HFFc6 (cell line): ENCODE measurements at places on chromosomes 6 and 20. TPM values are rescaled to one million over a fixed set of nuclear protein-coding genes. Genes with fewer than 3 reads are reported as not detected.

- DNase-seq: no peak
These were observed 33.2 kb downstream of the PANK2 start for GRCh38 chr20:3922223-3922982.

- DNase-seq: no peak
These were observed 14.7 kb upstream of the SSTR4 start for GRCh38 chr20:23020230-23021018.

DNA sequence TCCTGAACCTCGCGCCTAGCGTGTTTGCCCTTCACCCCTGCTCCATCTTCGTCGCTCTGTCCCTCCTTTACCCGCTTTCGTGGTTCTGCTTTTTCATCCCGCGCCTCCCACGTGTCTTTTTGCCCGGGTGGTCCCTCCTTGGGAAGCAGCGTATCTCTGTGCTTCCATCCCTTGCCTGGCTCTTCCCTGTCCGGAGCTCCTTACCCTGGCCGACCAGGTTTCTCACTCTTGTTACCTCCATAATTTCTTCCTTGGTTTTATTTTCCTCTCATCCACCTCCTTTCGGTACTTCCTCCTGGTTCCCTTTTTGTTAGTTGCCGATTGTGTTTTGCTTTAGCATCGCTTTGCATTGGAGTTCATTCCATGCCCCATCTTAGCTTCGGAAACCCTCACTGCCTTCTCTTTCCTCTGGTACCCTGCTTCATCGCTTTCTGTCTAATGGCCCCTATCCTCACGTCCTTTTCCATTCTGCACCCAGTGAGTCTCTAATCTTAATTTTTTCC lies 735 bp downstream of the FAM135A start:
- no peak for DNase-seq

HLA-DPA1 gene
- total RNA-seq: 0.94 to 3.8 TPM (median 3.1 TPM) in 3 replicates

NRN1 gene
- not detected in 3 replicates for total RNA-seq
